ENCODE measurements at places on chromosomes 1 and 21. TPM values are rescaled to one million over a fixed set of nuclear protein-coding genes. Genes with fewer than 3 reads are reported as not detected.

PROX1 gene
- 0.49 TPM for total RNA-seq

ITSN1 gene
- 31.2 TPM for total RNA-seq

PRUNE1 gene
- 5.0 TPM for total RNA-seq

CRYAA gene
- total RNA-seq: not detected

TMEM240 gene
- 2.1 TPM for total RNA-seq

FCN3 gene
- 0.32 TPM for total RNA-seq

ZBED6 gene
- total RNA-seq: 6.0 TPM

CD84 gene
- total RNA-seq: not detected

LCE1B gene
- not detected for total RNA-seq

HES5 gene
- total RNA-seq: under 0.01 TPM

KCNE2 gene
- total RNA-seq: not detected

CFAP107 gene
- not detected for total RNA-seq

CFAP141 gene
- not detected for total RNA-seq

IGSF3 gene
- total RNA-seq: 0.49 TPM

TRNP1 gene
- 5.2 TPM for total RNA-seq

NBPF4 gene
- not detected for total RNA-seq

OR2T33 gene
- total RNA-seq: not detected

PRELP gene
- not detected for total RNA-seq

MEAF6 gene
- total RNA-seq: 36.1 TPM

SDHC gene
- 23.0 TPM for total RNA-seq

OR2G6 gene
- total RNA-seq: not detected

BCL2L15 gene
- total RNA-seq: under 0.01 TPM

CD53 gene
- not detected for total RNA-seq

S100A16 gene
- total RNA-seq: 326 TPM

KIF14 gene
- 7.9 TPM for total RNA-seq

RIPPLY3 gene
- total RNA-seq: not detected

RAB3GAP2 gene
- 43.7 TPM for total RNA-seq

LRRC3 gene
- total RNA-seq: 0.97 TPM

SPATC1L gene
- total RNA-seq: 3.1 TPM

RXFP4 gene
- 0.06 TPM for total RNA-seq

RGSL1 gene
- not detected for total RNA-seq

LEMD1 gene
- total RNA-seq: not detected

CTSS gene
- 116 TPM for total RNA-seq

S100A7A gene
- not detected for total RNA-seq

WNT3A gene
- not detected for total RNA-seq

KCNJ6 gene
- total RNA-seq: not detected

OR2W3 gene
- not detected for total RNA-seq

PLD5 gene
- total RNA-seq: not detected

MIGA1 gene
- 17.9 TPM for total RNA-seq

DIPK1A gene
- total RNA-seq: 0.25 TPM

VTCN1 gene
- total RNA-seq: not detected

NR5A2 gene
- 16.8 TPM for total RNA-seq

CD1D gene
- total RNA-seq: under 0.01 TPM

OLIG2 gene
- total RNA-seq: not detected

UQCRHL gene
- 7.2 TPM for total RNA-seq

EVI5 gene
- total RNA-seq: 36.2 TPM

RASAL2 gene
- total RNA-seq: 33.6 TPM

CLIC6 gene
- total RNA-seq: not detected

CFAP57 gene
- 0.16 TPM for total RNA-seq

SELE gene
- 12.0 TPM for total RNA-seq

Data from bladder microvascular endothelial cell (primary cell).